ENCODE measurements at places on chromosomes 2 and 18. TPM values are rescaled to one million over a fixed set of nuclear protein-coding genes. Genes with fewer than 3 reads are reported as not detected.

The ACADL gene
- 3.8 TPM for total RNA-seq

The CD8A gene
- 11.3 TPM for total RNA-seq

The SAG gene
- total RNA-seq = not detected

The KYNU gene
- total RNA-seq = 3.3 TPM

All from mucosa of gallbladder (tissue), 1 donor.